ENCODE measurements at places on chromosomes 5 and 9.

GRCh38 chr5:65061250-65061973, 292.7 kb downstream of the CWC27 start:
- peaks cover 11% of the 10 kb centered on the region for H3K4me1 ChIP-seq
- no peak overlapping the region for H3K27ac ChIP-seq
- no peaks in the 10 kb centered on the region for H3K27me3 ChIP-seq

DNA sequence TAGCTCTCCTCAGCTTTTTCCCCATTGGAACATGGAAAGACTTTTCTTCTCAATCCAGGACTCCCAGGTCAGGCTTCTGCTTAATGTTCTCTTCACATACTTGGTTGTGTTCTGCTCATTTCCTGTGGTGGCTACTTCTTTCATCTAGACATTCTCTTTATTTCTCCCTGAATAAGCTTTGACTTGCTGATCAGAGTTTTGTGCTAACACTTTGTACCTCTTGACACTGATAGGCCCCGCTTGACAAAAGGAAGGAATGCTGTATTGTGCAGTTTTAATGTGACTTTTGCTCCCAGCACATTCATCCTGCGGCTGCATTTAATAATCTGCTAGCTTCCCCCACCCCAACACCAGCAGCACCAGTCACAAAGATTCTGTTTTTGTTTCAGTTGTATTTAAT, 90.9 kb upstream of the MINAR2 start:
- no peak overlapping the region for H3K4me3 ChIP-seq
- no peaks in the 10 kb centered on the region for H3K36me3 ChIP-seq
- H3K27ac ChIP-seq: no peak overlapping the region
- no peaks in the 10 kb centered on the region for H3K4me1 ChIP-seq
- no peak for DNase-seq

GRCh38 chr5:81469676-81470075, 75.7 kb upstream of the ACOT12 start:
- H3K27ac ChIP-seq: no peak overlapping the region
- no peaks in the 10 kb centered on the region for H3K4me1 ChIP-seq
- H3K36me3 ChIP-seq: no peaks in the 10 kb centered on the region
- no peaks in the 10 kb centered on the region for H3K27me3 ChIP-seq
- no peak for DNase-seq
- H3K4me3 ChIP-seq: no peak overlapping the region

GRCh38 chr9:69499407-69499806, 172.8 kb downstream of the APBA1 start:
- DNase-seq: no peak
- H3K4me1 ChIP-seq: no peaks in the 10 kb centered on the region
- no peak overlapping the region for H3K27ac ChIP-seq
- peaks cover 30% of the 10 kb centered on the region for H3K27me3 ChIP-seq

- H3K27ac ChIP-seq: no peak overlapping the region
- no peaks in the 10 kb centered on the region for H3K27me3 ChIP-seq
- peaks cover 17% of the 10 kb centered on the region for H3K36me3 ChIP-seq
- no peak for DNase-seq
- H3K4me1 ChIP-seq: peaks cover 11% of the 10 kb centered on the region
Measured at GRCh38 chr5:133970325-133970909, 2.0 kb upstream of the C5orf15 start.

- no peak for DNase-seq
- H3K27ac ChIP-seq: no peak overlapping the region
- H3K4me1 ChIP-seq: no peaks in the 10 kb centered on the region
- no peak overlapping the region for H3K4me3 ChIP-seq
- no peaks in the 10 kb centered on the region for H3K36me3 ChIP-seq
Measured at GRCh38 chr9:93942161-93942560, 13.0 kb downstream of the BARX1 start.

DNA sequence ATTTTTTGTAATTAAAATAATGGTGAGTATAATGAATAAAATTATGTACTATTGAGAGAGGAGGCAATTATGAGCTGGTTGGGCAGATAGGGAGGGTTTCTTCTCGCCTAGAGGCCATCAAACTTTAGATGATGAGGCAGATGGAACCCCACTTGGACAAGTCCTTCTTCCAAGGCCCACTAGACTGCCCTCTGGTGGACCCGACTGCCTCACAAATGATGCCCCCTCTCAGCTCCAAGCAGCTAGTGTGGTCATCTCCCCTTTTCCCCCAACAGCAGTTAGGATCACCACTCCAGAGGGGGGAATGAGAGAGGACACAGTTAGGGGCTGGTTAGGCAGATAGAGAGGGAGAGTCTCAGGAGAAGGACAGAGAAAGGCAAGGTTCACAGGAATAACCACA, 348.0 kb upstream of the CDH18 start:
- H3K27me3 ChIP-seq: no peaks in the 10 kb centered on the region
- no peaks in the 10 kb centered on the region for H3K36me3 ChIP-seq
- no peaks in the 10 kb centered on the region for H3K4me1 ChIP-seq
- peak; percentile 37 for DNase-seq

GRCh38 chr5:3198074-3198449, 397.6 kb upstream of the IRX1 start:
- H3K27me3 ChIP-seq: peaks cover 41% of the 10 kb centered on the region
- H3K4me3 ChIP-seq: no peak overlapping the region
- H3K4me1 ChIP-seq: no peaks in the 10 kb centered on the region
- no peak for DNase-seq
- no peak overlapping the region for H3K27ac ChIP-seq

DNA sequence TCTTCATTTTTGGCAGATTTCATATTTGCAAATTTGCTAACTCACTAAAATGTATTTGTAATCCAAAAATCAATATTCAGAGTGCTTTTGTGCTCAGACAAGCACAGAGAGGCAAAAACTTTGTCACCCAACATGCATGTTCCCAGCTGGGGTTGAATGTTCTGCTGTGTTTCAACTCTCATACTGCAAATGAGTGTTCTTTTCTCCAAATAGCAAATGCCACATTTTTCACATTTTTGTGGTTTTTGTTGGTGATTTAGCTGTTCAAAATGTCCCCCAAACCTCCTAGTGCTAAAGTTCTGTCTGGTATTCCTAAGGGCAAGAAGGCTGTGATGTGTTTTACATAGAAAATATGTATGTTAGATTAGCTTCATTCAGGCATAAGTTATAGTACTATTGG, 87.3 kb upstream of the PCSK5 start:
- H3K27me3 ChIP-seq: no peaks in the 10 kb centered on the region
- no peak overlapping the region for H3K27ac ChIP-seq
- no peak overlapping the region for H3K4me3 ChIP-seq
- H3K4me1 ChIP-seq: no peaks in the 10 kb centered on the region

DNA sequence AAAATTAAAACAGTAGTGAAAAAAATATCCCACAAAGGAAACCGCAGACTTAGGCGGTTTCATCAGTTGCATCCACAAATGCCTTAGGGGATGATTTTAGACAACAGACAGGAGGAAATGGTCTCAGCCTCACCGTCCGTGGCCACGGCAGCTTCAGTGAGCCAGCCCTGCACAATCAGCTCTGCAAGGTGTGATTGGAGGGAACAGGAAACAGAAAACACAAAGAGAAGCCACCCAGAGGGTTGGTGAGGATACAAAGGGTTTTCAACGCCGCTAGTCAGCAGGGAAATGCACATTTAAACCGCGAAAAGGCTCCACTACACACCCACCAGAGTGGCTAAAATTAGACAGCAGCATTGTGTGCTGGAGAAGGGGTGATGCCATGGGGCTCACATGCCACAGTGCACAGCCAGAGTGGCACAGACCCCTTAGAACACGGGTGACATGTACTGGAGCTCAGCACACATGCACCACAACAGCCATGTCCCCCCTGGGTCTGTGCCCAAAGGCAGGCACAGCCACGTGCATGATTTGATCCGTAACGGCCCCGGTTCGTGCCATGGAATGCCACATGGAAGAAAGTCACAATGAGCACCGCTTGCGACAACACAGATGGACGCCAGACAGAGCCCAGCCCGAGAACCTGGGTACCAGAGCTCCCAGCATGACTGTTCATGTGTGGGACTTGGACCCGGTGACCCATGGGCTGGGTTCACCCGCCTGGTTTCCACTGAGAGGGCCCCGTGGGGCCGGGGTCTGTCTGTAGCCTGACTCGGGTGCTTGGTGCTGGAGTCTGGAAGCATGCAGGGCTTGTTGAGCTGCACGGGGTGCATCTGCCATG, 18.3 kb upstream of the TERT start:
- H3K4me1 ChIP-seq: peaks cover 28% of the 10 kb centered on the region
- no peak overlapping the region for H3K4me3 ChIP-seq
- DNase-seq: no peak
- no peaks in the 10 kb centered on the region for H3K27me3 ChIP-seq
- H3K27ac ChIP-seq: no peak overlapping the region
- H3K36me3 ChIP-seq: peaks cover 4% of the 10 kb centered on the region

- no peaks in the 10 kb centered on the region for H3K27me3 ChIP-seq
- no peak overlapping the region for H3K27ac ChIP-seq
- peaks cover 34% of the 10 kb centered on the region for H3K4me1 ChIP-seq
- no peak for DNase-seq
Measured at GRCh38 chr5:78611126-78611605, 37.4 kb downstream of the LHFPL2 start.

GRCh38 chr9:127802576-127803443, at the start of gene FPGS:
Gene FPGS (plus strand): TSS chr9:127802882. CDS start chr9:127802925, 43 bp downstream.
- H3K36me3 ChIP-seq: peaks cover 9% of the 10 kb centered on the region
- H3K4me1 ChIP-seq: peaks cover 27% of the 10 kb centered on the region
- H3K27me3 ChIP-seq: no peaks in the 10 kb centered on the region
- H3K27ac ChIP-seq: peak within 1 kb of the TSS; percentile 90

- no peaks in the 10 kb centered on the region for H3K27me3 ChIP-seq
- H3K4me3 ChIP-seq: no peak overlapping the region
- H3K4me1 ChIP-seq: peaks cover 37% of the 10 kb centered on the region
- no peaks in the 10 kb centered on the region for H3K36me3 ChIP-seq
- H3K27ac ChIP-seq: no peak overlapping the region
Measured at GRCh38 chr9:115369322-115369957, 251.5 kb upstream of the TNC start.

DNA sequence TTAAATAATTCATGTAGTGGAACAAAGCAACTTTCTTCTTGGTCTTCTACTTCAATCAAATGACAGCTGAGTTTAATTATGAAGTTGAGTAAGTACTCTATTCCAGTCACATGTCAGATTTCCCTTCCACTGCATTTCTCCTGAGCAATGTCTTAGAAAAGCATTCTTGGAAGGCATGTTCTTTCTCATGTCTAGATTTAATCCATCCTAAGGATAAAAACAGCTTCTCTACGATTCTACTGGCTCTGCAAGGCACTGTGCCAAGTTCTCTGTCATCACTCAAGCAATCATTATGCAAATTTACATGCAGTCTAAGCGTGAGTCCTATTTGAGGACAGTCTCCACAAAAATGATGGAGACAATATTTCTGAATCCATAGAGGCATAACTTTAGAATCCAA, 142.4 kb downstream of the YIPF5 start:
- no peaks in the 10 kb centered on the region for H3K36me3 ChIP-seq
- DNase-seq: no peak
- H3K4me1 ChIP-seq: no peaks in the 10 kb centered on the region
- H3K27ac ChIP-seq: no peak overlapping the region

DNA sequence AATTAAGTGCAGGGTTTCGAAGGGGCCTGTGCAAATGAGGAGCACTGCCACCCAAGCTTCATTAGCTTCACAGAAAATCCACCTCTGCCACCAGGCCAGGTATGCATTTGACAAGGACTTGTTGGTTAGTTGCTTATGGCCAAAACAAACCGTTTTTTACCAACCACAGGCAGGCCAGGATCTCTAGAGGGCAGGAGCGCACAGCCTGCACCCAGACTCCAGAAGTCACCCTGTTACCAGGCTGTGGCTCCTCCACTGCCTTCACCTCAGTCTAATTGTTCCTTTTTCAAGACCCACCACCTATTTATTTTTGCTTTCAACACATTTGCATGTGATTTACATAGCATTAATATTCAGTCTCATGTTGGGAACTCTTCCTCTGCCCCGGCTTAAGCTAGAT, 78.3 kb upstream of the HSPA9 start:
- no peak overlapping the region for H3K27ac ChIP-seq
- H3K27me3 ChIP-seq: peaks cover 7% of the 10 kb centered on the region
- DNase-seq: peak; percentile 23

DNA sequence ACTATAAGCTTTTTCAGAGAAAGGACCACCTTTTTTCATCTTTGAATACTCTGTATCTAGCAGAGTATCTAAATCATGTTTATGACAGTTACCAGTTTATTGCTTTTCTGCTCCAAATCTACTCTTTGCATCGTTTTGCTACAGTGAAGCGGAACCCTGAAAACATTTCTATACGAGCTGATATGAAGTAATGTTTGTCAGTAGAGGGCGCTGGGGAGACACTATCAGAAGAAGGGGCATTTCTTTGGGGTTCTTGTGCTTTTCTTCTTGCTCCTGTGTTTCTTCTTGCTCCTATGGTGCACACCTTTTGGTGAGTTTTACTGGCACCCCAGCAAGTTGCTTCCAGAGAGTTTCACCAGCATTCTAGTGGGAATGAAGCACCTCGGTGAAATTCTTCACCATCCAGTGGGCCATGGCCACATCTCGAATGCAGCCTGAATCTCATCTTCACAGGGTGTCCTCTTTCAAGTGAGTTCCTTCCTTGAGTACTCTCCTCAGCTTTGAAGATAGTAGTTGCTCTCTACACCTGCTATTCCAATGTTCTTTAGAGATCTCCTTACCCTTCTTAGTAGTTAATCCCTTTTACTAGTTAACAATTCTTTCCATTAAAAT, 98.4 kb downstream of the FGF1 start:
- H3K36me3 ChIP-seq: no peaks in the 10 kb centered on the region
- H3K4me3 ChIP-seq: no peak overlapping the region
- DNase-seq: peak; percentile 63
- no peaks in the 10 kb centered on the region for H3K27me3 ChIP-seq

GRCh38 chr5:27511061-27511460, 472.7 kb upstream of the CDH9 start:
- peak overlapping the region; percentile 35 for H3K4me3 ChIP-seq
- no peaks in the 10 kb centered on the region for H3K4me1 ChIP-seq
- no peak overlapping the region for H3K27ac ChIP-seq
- no peaks in the 10 kb centered on the region for H3K27me3 ChIP-seq
- no peak for DNase-seq

GRCh38 chr9:114505187-114506081, at the start of gene WHRN:
Gene WHRN (minus strand): TSS chr9:114505473. CDS start chr9:114504801, 672 bp downstream.
- peak within 1 kb of the TSS; percentile 36 for H3K27ac ChIP-seq
- H3K36me3 ChIP-seq: no peaks in the 10 kb centered on the region
- peaks cover 22% of the 10 kb centered on the region for H3K4me1 ChIP-seq
- H3K27me3 ChIP-seq: no peaks in the 10 kb centered on the region
- H3K4me3 ChIP-seq: peak within 1 kb of the TSS; percentile 90
- DNase-seq: peak; percentile 86

GRCh38 chr9:73838871-73839270, 658.3 kb upstream of the RORB start:
- no peaks in the 10 kb centered on the region for H3K4me1 ChIP-seq
- H3K27me3 ChIP-seq: no peaks in the 10 kb centered on the region
- H3K27ac ChIP-seq: no peak overlapping the region
- no peak for DNase-seq

- H3K36me3 ChIP-seq: no peaks in the 10 kb centered on the region
- H3K4me3 ChIP-seq: no peak overlapping the region
- H3K27me3 ChIP-seq: peaks cover 46% of the 10 kb centered on the region
- H3K27ac ChIP-seq: no peak overlapping the region
- no peak for DNase-seq
Measured at GRCh38 chr5:949275-949543, 56.5 kb downstream of the TRIP13 start.

DNA sequence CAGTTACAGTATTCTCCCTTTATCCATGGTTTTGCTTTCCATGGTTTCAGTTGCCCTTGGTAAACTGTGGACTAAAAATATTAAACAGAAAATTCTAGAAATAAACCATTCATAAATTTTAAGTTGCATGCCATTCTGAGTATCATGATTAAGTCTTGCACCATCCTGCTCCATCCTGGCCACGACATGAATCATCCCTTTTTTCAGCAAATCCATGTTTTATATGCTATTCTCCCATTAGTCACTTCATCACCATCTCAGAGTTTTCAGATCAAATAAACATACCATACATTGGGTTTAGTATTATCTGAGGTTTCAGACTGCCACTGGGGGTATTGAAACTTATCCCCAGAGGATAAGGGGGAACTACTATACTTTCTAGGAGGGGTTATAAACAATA, 234.4 kb upstream of the ATP10B start:
- DNase-seq: no peak
- H3K27me3 ChIP-seq: no peaks in the 10 kb centered on the region
- no peak overlapping the region for H3K27ac ChIP-seq
- H3K36me3 ChIP-seq: no peaks in the 10 kb centered on the region

Measured in PC-3 (cell line).